Stimulated activated CD4-positive, alpha-beta T cell treated with anti-CD3 and anti-CD28 coated beads, Interleukin-2, amount 100 ng/mL, for 48 hours (primary cell): ENCODE measurements at places on chromosomes 11 and 22.

GRCh38 chr11:46826310-46827044 is 19.6 kb downstream of the CKAP5 start:
- peak; percentile 64 for DNase-seq

DNA sequence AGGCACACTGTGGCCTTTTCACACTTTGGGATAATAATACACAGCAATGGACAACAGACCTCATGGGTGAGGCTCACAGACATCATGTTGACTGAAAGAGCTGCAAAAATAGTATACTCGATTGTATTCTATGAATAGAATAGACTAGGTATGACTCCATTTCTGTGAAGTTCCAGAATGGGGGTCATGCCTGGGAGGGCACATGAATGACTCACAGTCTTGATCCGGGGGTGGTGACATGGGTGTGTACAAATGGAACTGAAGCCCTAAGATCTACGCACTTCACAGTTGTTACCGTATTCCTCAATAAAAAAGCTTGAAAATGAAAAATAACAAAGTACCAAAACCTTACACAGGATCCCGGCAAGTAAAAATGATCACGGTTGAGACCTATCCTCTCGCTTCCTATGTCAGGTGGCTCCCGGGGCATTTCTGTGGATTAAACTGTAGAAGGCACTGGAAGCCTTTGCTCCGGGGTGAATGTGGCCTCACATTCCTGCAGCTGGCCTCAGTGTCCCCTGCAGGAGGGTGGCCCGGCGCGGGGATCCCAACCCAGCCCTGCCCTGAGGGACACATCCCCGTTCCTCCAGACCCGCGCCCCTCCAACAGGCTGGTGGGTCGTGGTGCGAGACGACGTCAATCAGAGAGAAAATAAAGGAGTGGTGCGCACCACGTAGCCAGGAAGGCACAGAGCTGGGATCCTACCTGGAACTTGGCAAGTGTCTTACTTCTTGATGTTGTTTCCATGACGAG is 75.9 kb downstream of the NECTIN1 start:
- DNase-seq: no peak

- DNase-seq: no peak
Observed at GRCh38 chr22:39821008-39821407, 72.6 kb downstream of the ENTHD1 start.

- DNase-seq: no peak
Observed at GRCh38 chr22:47094861-47095330, 332.4 kb downstream of the TBC1D22A start.

DNA sequence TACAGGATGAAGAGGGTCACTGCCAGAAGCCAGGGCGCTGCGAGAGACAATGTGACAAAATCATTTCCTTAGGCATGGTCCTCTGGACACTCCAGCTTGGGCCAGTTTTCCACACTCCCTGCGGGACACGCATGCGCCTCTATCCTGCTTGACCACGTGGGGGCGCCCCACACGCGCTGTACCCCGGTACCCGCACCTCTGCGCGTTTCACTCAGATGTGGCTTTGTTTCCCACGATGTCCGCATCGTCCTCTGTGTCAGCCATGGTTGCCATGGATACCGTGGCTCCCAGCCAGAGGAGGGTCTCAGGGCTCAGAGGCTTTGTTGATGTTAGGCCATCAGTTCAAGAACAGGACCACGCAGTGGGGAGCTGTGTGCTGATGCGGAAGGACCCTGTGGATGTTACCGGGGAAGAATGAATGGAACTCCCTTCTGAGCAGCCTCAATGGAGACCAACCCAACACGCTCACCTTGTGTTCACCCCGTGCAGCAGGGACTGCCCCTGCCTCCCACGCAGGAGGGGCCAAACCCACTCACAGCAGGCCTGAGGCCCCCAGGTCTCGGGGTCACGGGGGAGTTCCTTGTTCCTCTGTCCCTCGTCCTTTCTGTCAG is 101.1 kb upstream of the SLC22A12 start:
- peak; percentile 58 for DNase-seq

DNA sequence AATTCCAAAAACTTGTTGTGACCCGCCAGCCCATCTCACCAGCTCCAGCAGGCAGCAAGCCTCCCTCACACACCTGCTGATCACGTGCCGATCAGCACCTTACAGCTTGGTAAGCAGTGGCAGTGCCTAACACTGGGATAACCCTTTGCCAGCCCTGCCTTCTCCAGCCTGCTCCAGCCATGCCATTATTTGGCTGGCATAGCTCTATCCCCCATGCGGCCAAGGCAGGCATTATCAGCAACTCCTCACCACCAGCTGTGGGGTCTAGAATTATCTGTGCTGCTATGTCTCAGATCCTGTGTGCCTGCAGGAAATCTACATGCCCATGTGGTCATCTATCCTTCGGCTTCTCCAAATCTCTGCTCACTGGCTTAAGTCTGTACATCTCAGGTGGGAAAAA is 215.0 kb downstream of the ST3GAL4 start:
- DNase-seq: no peak

DNA sequence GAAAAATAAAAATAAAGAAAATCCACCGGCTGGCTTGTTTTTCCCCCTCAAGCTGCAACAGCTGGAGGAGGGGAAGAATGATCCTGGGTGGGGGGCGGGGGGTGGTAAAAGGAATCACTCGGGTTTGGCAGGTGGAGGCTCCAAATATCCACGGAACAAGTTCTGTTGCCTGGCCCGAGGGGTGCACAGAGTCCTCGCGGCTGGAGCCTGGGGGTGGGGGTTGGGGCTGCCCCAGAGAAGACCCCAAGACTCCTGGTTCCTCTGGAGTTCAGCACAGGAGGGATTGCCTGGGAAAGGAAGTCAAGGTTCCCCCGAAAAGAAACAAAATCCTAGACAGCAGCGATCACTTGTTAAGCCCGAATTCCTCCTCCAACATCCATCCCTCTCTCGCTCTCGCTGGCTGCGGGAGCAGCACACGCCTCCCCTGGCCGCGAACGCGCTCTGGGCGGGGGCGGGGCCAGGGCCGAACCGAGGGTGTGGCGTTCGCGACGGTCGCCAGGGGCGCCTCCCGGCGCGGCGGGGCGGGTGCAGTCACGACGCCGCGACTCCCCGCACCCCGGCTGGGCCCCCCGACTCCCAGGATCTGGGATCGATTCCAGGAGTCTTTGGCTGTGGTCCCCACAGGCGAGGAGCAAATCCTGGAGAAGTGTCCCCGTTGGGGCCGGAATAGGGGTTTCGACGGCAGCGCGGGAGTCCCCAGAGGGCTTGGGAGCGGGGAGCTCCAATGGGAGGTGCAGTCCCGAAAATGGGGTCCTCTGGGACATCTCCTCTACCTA is at the start of gene KCNA4:
Gene KCNA4, minus strand, starts transcription at position 443 of the 776 bp plus-strand sequence. CDS start 4,352 bp downstream, outside the sequence.
- no peak for DNase-seq

- peak; percentile 11 for DNase-seq
Observed at GRCh38 chr11:132718711-132719671, 813.3 kb downstream of the OPCML start.

GRCh38 chr22:46674906-46675305 is 54.7 kb downstream of the GRAMD4 start:
- DNase-seq: no peak

GRCh38 chr11:105156720-105157119 is 17.2 kb upstream of the CARD18 start:
- no peak for DNase-seq

- no peak for DNase-seq
Observed at GRCh38 chr11:61193596-61193995, 9.7 kb upstream of the PGA3 start.

DNA sequence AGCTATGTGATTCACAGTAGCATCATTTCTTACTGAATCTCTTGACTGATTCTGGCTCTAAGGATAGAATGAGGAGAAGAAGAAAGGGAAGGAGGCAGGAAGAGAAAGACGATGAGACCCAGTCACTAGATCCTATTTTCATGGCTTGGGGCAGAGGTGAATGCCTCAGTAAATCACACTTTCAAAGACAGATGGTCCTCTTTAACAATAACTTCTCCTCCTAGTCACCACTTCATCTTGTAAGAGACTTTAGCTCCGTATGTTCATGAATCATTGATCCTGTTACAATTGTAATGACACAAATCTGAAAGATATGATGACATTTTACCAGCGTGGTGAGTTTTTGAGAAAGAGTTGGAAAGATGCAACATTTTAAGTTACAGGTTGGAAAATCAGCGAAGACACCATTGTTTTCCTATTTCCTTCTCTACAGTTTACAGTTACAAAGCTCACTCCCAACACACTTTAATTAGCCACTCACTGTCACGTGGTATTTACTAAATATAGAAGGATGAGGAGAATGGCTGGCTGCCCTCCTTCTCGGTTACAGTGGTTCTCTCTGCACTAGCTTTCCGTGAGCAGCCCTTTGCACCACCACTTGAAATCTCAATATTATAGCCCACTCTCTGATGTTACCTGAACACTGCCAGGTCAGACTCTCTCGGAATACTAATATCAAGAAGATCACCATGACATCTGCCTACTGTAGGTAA is 205.8 kb downstream of the CADM1 start:
- DNase-seq: no peak

- no peak for DNase-seq
Observed at GRCh38 chr22:45422237-45422983, 8.9 kb downstream of the RIBC2 start.

- no peak for DNase-seq
Observed at GRCh38 chr22:48650323-48651035, 1177.2 kb downstream of the BRD1 start.

GRCh38 chr11:88569342-88569741 is 231.8 kb upstream of the CTSC start:
- no peak for DNase-seq

DNA sequence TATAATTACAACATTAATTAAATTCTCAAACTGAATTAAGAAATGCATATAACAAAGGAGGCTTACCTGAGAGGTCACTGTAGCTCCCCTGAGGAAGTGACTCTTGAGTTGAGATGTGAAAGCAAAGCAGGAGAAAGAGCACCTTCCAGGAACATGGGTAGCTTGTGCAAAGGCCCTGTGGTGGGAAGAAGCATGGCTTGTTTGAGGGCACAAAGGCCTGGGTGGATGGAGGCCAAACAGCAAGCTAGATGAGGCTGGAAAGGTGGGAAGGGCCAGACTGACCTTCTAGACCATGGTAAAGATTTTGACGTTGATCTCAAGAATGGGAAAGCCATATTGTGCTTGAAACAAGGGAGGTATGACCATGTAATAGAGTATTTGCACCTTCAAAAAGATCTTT is 155.1 kb downstream of the PKNOX2 start:
- no peak for DNase-seq

- peak; percentile 77 for DNase-seq
Observed at GRCh38 chr22:32474635-32475467, at the start of gene FBXO7. Gene FBXO7, plus strand, starts transcription at chr22:32474811. Its CDS starts 192 bp downstream, at chr22:32475003.

DNA sequence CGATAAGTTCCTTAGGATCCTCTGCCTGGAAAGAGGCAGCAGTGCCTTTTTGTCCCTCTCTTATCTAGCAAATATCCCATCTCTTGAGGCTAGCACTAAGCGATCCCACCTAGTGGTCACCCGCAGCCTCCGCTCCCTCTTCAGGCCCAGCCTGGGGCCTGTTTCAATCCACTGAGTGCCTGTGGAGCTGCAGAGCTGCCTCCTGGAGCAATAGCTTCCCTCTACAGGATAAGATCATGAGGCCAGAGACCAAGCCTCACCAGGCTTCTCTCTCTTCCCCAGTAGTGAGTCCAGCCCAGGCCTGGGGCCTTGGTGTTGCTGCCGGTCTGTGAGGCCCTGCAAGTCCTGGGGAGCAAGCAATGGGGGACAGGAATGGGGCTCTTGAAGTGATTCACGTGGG is 65.8 kb downstream of the SLC22A12 start:
- DNase-seq: no peak
